Pancreas (tissue), 10 donors: ENCODE measurements at places on chromosomes 3 and 15. TPM values are rescaled to one million over a fixed set of nuclear protein-coding genes. Genes with fewer than 3 reads are reported as not detected.

DNA sequence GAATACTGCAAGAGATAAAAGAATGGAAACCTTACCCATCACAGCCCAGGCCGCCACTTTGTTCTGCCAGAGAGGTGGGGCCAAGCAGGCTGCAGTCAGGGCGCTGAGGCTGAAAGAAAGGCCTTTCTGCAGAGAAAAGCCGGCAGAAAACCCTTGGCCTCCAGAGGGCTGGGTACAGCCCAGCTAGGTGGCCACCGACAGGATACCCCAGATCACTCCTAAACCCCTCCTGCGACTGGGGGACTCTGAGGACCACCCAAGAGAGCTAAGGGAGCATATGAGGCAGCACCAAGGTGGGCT is 69.3 kb downstream of the SMAD6 start:
- H3K36me3 ChIP-seq = no peaks in the 10 kb centered on the region
- no peak overlapping the region for H3K4me3 ChIP-seq
- no peak overlapping the region for H3K27ac ChIP-seq
- peaks cover 56% of the 10 kb centered on the region for H3K4me1 ChIP-seq
- H3K27me3 ChIP-seq = no peaks in the 10 kb centered on the region

DNA sequence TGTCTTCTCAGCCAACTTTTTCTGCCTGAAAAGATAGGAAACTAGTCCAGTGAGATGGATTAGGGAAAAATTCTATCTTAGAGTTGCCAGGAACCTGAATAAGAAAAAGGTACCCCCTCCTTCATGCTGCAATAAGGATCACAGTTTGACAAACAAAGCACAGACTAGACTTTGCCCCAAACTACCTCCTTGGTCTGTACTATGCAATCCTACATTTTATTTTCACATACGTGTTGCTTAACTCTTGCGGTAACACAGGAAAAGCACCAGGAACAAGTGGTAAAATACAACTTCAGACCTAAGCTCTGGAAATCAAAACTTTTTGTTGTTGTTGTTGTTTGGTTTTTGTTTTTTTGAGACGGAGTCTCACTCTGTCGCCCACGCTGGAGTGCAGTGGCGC is 11.3 kb upstream of the IL12A start:
- DNase-seq = no peak
- no peaks in the 10 kb centered on the region for H3K36me3 ChIP-seq

- no peak overlapping the region for H3K4me3 ChIP-seq
- H3K27me3 ChIP-seq = no peaks in the 10 kb centered on the region
- DNase-seq = no peak
- H3K4me1 ChIP-seq = peaks cover 20% of the 10 kb centered on the region
- H3K36me3 ChIP-seq = peaks cover 4% of the 10 kb centered on the region
Observed at GRCh38 chr15:60477164-60477563, 1.8 kb downstream of the ICE2 start.

- DNase-seq = no peak
- H3K4me1 ChIP-seq = no peaks in the 10 kb centered on the region
- no peak overlapping the region for H3K4me3 ChIP-seq
- H3K36me3 ChIP-seq = no peaks in the 10 kb centered on the region
- no peaks in the 10 kb centered on the region for H3K27me3 ChIP-seq
Observed at GRCh38 chr3:177894081-177894728, 642.0 kb upstream of the KCNMB2 start.

DNA sequence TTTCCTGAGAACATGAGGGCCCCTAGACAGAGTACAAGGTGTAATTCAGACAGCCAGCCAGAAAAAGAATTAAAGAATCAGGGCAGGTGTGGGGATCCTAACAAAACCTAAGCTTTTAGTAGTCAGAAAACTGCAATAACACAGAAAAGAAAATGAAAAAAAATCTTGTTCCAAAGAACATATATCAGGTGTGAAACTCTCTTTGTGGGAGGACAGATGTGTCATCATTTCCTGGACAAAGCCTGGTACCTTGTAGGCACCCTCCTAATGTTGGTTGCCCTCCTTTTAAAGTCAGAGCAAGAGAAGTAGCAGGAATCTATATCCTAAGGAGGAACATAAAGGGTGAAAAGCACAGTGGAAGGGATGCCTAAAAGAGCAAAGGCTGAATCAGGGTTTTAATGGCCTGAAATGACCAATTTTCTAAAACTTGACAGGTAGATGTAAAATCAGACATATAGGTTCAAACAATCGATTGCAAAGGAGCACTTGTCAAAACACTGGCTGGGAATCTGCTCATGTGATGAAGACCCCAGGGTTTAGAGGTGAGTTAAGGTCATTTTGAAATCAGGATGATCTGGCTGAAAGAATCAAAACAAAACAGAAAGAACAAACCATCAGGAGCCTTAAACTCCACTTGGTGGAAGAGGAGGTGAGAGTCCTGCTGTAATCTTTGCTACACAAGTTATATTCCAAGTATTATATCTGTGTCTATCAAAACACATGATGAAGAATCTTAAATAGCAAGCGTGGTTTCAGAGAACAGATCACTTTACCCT is 54.9 kb downstream of the TGFBR2 start:
- H3K4me1 ChIP-seq = no peaks in the 10 kb centered on the region
- DNase-seq = no peak
- no peak overlapping the region for H3K4me3 ChIP-seq
- H3K27ac ChIP-seq = no peak overlapping the region

- H3K27me3 ChIP-seq = no peaks in the 10 kb centered on the region
- no peak overlapping the region for H3K27ac ChIP-seq
- H3K4me1 ChIP-seq = peaks cover 5% of the 10 kb centered on the region
Observed at GRCh38 chr3:48400824-48401433, 28.9 kb downstream of the FBXW12 start.

DNA sequence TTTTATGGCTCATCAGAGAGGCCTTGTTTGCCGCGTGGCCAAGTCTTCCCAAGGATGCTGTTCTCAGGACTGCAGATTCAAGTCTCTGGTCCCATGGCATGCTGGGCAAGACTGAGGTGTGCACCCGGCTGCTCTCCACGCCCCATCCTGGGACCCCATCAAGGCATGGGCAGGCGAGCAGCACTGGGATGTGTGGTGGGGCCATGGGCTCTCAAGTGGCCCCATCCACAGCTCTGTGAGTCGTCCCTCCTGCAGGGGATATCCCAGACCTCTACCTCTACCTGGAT is 13.1 kb upstream of the GP9 start:
- peaks cover 7% of the 10 kb centered on the region for H3K4me1 ChIP-seq
- H3K27me3 ChIP-seq = no peaks in the 10 kb centered on the region
- H3K27ac ChIP-seq = no peak overlapping the region
- DNase-seq = no peak
- no peak overlapping the region for H3K4me3 ChIP-seq

GRCh38 chr3:18008706-18009368 is 266.4 kb upstream of the TBC1D5 start:
- H3K27me3 ChIP-seq = no peaks in the 10 kb centered on the region
- H3K4me3 ChIP-seq = no peak overlapping the region
- no peaks in the 10 kb centered on the region for H3K4me1 ChIP-seq
- no peaks in the 10 kb centered on the region for H3K36me3 ChIP-seq

GRCh38 chr3:120022729-120023128 is 71.5 kb downstream of the GSK3B start:
- H3K4me1 ChIP-seq = peaks cover 10% of the 10 kb centered on the region
- no peak overlapping the region for H3K27ac ChIP-seq
- no peaks in the 10 kb centered on the region for H3K36me3 ChIP-seq
- no peak for DNase-seq
- H3K27me3 ChIP-seq = no peaks in the 10 kb centered on the region
- H3K4me3 ChIP-seq = no peak overlapping the region

DNA sequence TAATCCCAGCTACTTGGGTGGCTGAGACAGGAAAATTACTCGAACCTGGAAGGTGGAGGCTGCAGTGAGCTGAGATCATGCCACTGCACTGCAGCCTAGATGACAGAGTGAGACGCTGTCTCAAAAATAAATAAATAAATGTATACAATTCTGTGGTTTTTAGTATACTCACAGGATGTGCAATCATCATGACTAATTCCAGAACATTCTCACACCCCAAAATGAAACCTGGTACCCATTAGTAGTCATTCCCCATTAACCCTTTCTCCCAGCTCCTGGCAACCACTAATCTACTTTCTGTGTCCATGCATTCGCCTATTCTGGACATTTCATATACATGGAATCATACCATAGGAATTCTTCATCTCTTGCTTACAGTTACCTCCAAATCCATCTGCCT is 44.5 kb downstream of the LRRFIP2 start:
- no peak overlapping the region for H3K4me3 ChIP-seq
- no peaks in the 10 kb centered on the region for H3K27me3 ChIP-seq
- no peak overlapping the region for H3K27ac ChIP-seq

GRCh38 chr15:66603301-66604179 is 37.7 kb upstream of the LCTL start:
- H3K27ac ChIP-seq = no peak overlapping the region
- H3K4me3 ChIP-seq = no peak overlapping the region
- DNase-seq = peak; percentile 79
- no peaks in the 10 kb centered on the region for H3K4me1 ChIP-seq

Gene LRRC2
- 1.4 TPM for total RNA-seq

Gene GOLGA6L7
- total RNA-seq = not detected

Gene SNX1
- 41.3 TPM for total RNA-seq
